Activated CD8-positive, alpha-beta memory T cell treated with anti-CD3 and anti-CD28 coated beads for 1 hour (primary cell): ENCODE measurements at places on chromosomes 12 and 14.

- no peak for DNase-seq
Measured at GRCh38 chr12:67720351-67720856, 71.9 kb downstream of the DYRK2 start.

DNA sequence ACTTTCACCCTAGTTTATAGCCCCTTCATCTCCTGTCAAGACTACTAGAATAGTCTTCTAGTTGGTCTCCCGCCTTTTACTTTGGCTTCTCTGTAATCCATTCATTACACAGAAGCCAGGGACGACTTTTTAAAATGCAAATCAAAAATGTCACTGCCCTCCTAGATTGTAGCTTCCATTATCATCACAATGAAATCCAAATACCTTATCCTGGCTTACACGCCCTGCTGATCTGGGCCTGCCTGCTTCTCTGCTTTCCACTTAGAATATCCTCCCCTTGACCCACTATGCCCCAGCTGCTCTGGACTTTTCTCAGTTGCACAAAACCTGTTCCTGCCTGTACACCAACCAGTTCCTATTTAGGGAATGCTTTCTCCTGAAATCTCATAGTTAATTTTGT lies 4.5 kb upstream of the EEA1 start:
- no peak for DNase-seq

DNA sequence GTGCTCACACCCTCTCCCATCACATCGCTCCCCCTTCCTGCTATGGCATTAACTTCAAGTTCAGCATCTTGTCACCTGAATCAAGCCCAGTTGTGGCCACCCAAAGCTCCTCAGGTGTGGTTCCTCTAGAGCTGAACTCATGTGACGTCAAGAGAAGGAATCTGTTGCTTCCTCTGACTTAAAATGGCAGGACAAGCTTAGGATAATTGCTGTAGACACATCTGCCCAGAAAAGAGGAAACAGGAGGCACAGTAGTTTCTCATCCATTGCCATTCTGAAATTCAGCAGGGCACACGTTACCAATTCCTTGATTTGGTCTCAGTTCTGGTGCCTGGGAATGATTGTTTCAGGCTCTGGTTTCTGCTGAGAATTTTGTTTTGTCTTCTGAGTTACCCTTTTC lies 52.1 kb downstream of the RCOR1 start:
- DNase-seq = no peak

- DNase-seq = no peak
Measured at GRCh38 chr14:39426605-39427004, 5.6 kb downstream of the FBXO33 start.

- no peak for DNase-seq
Measured at GRCh38 chr12:117919479-117919878, 49.3 kb downstream of the KSR2 start.

GRCh38 chr14:32350020-32350419 lies 20.9 kb downstream of the AKAP6 start:
- DNase-seq = no peak

DNA sequence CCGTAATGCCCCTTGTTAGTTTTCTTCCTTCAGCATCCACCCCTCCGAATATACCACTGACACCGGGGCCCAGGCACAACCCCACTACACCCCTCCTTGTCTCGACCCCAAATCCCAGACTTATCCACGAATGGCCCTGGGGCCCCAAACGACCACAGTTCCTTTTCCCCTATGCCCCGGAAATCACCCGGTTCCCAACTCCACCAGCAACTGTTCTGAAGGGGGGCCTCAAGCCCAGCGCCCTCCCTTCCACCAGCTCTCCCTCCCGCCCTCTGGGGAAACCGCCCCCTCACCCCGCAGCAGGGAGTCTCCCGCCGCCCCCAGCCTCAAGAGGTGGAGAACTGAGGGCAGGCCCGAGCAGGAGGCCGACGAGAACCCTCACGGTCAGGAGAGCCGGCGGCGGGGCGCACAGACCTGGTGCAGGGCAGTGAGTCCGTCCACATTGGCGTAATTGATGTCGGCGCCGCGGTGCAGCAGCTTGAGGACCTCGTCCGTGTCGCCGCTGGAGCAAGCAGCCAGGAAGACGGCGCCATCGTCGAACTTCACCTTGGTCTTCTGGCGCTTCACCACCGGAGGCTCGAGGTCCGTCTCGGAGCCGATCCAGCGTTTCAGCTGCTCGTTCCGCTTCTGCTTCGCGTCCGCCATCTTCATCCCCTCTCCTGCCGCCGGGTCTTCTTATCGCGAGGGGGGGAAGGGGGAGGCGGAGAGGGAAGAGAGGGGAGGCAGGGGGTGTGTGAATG lies 446 bp downstream of the PPP1R12A start:
- peak; percentile 8 for DNase-seq
